T-cell (primary cell): ENCODE measurements at places on chromosomes 1 and 21. TPM values are rescaled to one million over a fixed set of nuclear protein-coding genes. Genes with fewer than 3 reads are reported as not detected.

KIF26B gene
- 0.06 TPM for total RNA-seq

SLC9C2 gene
- not detected for total RNA-seq

NBPF20 gene
- total RNA-seq, result 4.6 TPM

TTC22 gene
- total RNA-seq, result 17.7 TPM

OPTC gene
- total RNA-seq, result not detected

OLFML3 gene
- 0.63 TPM for total RNA-seq

CYP4Z1 gene
- not detected for total RNA-seq

MANEAL gene
- total RNA-seq, result 4.4 TPM

FCGR3A gene
- 4.9 TPM for total RNA-seq

GBP7 gene
- 0.25 TPM for total RNA-seq

NCF2 gene
- 2.9 TPM for total RNA-seq

GUCA2A gene
- total RNA-seq, result not detected

LRRC39 gene
- 1.1 TPM for total RNA-seq

- no peak for DNase-seq
These were observed 44.5 kb downstream of the SDC3 start for GRCh38 chr1:30863858-30864604.

GRCh38 chr1:91729621-91730358, 156.2 kb downstream of the TGFBR3 start:
- DNase-seq, result no peak

GRCh38 chr1:206722751-206723461, 38.2 kb downstream of the MAPKAPK2 start:
- no peak for DNase-seq

DNA sequence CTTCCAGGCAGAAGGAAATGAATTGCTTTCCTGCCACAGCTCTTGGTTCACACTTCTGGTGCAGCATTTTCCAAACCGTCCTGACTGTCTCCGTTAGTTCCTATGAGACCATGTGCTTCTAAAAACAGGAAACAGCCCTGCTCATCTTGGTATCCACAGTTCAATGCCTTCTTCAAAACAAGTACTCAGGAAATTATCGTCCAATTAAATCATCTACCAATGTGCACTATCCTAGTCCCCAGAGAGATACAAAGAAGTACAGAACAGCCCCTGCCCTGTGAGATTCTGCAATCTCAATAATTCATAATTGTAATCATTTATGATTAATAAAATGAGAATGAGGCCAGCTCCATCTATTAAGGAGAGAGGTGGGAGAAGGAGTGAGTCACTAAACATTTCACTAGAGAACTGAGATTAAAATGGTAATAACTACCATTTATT, 11.2 kb downstream of the CLEC20A start:
- no peak for DNase-seq

- DNase-seq, result no peak
These were observed 98.3 kb upstream of the CD55 start for GRCh38 chr1:207223162-207223561.

DNA sequence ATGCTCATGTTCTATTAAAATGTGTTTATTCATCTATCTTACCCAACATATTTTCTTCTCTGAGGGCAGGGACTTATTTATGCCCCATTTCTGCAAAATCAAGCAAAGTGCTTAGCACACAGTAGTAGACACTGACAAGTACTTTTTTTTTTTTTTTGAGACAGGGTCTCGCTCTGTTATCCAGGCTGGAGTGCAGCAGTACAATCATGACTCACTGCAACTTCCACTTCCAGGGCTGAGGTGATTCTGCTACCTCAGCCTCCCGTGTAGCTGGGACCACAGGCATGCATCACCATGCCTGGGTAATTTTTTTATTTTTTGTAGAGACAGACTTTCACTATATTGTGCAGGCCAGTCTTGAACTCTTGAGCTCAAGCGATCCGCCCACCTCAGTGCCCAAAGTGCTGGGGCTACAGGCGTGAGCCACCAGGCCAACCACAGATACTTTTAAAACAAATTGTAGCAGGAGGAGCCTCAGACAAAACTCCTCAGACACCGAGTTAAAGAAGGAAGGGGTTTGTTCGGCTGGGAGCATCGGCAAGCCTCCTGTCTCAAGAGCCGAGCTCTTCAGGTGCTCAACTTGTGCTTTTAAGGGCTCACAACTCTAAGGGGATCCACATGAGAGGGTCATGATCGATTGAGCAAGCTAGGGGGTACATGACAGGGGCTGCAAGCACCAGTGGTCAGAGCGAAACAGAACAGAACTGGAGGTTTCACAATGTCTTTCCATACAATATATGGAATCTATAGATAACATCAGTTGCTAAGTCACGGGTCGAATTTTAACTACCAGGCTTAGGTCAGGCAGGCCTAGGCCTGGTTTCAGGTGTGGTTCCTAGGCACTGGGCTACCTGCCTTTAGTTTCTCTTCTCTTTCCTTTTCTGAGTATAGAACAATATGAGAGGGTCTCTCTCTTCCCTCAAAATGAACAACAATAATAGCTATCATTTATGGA, 5.7 kb upstream of the TMEM167B start:
- no peak for DNase-seq

- no peak for DNase-seq
These were observed 94.0 kb downstream of the PCP4 start for GRCh38 chr21:39961251-39961650.

DNA sequence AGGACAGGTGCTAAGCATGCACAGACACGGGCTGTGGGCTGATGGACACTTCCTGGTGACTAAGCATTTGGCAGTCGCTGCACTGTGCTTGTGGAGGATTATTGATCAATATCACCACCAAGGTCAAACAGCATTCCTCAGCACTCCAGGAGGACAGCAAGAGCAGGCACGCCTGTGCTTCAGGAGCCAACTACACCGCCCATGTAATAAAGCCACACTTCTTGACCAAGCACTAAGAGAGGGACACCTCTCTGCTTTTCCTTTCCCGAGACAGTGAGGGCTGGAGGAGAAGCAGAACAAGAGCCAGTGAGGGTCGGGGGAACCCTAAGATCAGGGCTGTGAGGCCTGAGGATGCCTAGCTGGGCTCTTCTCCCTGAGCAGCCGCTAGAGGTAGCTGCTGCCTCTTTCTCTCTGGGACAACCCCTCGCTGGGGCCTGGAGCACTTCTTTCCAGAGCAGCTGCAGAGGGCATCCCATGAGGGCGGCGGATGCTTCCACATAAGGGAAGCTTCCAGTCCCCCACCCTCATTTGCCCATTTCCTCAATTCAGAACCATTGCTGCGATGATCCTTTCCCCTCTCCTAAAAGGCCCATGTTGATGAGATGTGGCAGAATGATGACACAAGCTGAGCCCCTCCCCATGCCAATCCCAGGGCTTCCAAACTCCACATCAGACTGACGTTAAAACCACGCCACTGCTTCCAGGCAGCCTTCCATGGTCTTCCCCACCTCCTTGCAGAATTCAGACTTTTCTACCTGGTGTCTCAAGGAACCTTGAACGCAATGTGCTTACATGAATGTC, 19.1 kb downstream of the RAB7B start:
- peak; percentile 20 for DNase-seq

DNA sequence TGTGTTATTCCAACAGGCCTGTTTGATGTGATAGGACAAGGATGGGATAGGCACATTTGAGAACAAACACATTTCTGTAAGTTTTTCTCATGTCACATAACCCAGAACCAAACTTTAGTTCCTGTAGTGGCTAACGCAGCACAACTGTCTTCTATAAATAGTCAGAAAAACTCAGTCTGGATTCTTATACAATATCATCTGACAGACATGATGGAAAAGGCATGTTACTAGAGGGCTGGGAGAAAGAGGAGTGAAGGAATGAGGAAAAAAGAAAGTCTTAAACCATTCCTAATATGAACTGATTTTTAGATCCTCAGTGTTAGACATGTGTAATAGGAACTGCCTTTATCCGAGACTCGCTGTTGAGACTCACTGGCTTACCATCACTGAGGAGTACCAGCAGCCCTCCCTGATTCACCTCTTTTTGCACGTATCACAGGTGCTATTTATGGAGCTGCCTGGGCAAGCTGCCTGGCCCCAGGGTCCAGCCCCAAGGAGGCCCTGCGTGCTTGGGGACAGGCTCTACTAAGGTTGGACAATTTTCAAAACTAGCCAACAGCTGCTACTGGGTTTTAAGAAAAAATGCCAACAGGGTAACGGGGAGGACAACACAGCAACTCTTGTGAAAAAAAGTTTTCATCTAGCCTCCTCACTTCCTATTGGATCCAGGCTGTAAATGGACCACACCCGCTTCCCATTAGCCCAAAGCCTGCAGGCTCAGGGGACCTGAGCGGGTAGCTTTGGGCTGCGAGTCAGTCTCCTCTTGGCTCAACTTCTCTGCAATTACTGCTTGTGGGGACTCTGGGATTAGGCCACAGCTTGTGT, 30.7 kb upstream of the SERBP1 start:
- DNase-seq, result no peak

DNA sequence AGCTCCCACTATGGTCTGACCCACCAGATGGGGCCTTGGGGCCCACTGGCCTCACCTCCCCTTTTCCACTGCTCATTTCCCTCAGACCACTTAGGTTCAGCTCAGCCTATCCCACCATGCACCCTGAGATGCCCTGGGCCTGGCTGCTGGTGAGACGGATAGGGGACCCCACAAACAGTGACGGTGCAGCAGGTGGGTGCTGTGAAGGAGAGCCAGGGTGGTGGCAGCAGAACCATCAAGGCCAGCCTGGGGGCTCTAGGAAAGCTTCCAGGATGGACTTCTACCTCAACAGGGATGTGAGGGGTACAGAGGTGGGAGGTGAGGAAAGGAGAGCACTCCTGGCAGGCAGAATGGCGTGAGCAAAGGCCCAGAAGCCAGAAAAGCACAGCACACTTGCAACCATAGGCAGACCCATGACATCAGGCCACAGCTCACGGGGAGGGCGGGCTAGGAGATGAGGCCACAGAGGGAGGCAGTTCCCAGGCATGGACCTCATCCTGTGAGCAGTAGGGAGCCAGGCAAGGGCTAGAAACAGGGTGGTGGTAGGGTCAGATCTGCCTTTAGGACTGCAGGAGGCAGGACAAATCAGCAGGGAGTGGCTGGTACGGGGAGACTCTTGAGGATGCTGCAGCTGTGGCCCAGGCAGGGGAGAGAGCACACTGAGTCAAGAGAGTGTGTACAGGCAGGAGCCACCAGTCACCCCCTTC, 23.1 kb downstream of the CYB5RL start:
- no peak for DNase-seq

- DNase-seq, result no peak
These were observed 3.1 kb downstream of the BSDC1 start for GRCh38 chr1:32390904-32391870.

GRCh38 chr1:62621907-62622306, 24.6 kb downstream of the ANGPTL3 start:
- no peak for DNase-seq

- no peak for DNase-seq
These were observed 11.3 kb downstream of the ZNF362 start for GRCh38 chr1:33267468-33268205.

- no peak for DNase-seq
These were observed at the start of gene FAM3B for GRCh38 chr21:41316200-41317062. FAM3B (plus strand) TSS chr21:41316801; CDS start chr21:41316880, 79 bp downstream.

GRCh38 chr1:7942214-7942921, 1.7 kb upstream of the TNFRSF9 start:
- DNase-seq, result peak; percentile 25

- DNase-seq, result no peak
These were observed 6.0 kb upstream of the AGO1 start for GRCh38 chr1:35876988-35877387.

GRCh38 chr1:231417513-231417912, 4.6 kb downstream of the EGLN1 start:
- no peak for DNase-seq

DNA sequence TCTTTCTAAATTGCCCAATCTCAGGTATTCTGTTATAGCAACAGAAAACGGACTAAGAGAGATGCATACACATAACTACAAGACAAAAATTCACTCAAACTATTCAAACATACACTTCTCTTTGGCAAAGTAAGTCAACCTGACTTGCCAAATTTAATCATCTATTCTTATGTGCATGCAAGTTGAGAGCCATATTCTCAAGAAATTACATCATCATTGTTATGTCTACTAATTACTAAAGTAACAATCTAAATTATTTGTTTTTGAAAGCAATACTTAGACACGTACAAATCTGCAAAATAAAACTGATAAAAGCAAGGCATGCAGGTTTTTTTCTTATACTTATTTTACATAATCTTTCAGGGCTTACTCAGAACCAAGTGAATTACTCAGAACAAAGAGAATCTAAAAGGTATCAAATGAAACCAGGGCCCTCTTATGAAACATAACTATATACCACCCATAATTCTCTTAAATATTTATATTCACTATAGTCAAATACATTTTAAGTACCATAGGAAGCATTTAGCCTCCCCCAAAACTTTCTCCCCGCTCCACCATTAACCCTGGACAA, 62.3 kb downstream of the HLCS start:
- no peak for DNase-seq

DNA sequence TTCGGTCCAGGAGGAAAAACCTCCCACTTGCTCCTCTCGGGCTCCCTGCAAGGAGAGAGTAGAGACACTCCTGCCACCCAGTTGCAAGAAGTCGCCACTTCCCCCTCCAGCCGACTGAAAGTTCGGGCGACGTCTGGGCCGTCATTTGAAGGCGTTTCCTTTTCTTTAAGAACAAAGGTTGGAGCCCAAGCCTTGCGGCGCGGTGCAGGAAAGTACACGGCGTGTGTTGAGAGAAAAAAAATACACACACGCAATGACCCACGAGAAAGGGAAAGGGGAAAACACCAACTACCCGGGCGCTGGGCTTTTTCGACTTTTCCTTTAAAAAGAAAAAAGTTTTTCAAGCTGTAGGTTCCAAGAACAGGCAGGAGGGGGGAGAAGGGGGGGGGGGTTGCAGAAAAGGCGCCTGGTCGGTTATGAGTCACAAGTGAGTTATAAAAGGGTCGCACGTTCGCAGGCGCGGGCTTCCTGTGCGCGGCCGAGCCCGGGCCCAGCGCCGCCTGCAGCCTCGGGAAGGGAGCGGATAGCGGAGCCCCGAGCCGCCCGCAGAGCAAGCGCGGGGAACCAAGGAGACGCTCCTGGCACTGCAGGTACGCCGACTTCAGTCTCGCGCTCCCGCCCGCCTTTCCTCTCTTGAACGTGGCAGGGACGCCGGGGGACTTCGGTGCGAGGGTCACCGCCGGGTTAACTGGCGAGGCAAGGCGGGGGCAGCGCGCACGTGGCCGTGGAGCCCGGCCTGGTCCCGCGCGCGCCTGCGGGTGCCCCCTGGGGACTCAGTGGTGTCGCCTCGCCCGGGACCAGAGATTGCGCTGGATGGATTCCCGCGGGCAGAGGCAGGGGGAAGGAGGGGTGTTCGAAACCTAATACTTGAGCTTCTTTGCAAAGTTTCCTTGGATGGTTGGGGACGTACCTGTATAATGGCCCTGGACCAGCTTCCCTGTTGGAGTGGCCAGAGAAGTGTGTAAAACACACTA, 45.3 kb downstream of the MRPL39 start:
- peak; percentile 22 for DNase-seq

- no peak for DNase-seq
These were observed 221.7 kb downstream of the NEGR1 start for GRCh38 chr1:72060466-72061245.
